ENCODE measurements at places on chromosomes 12 and 14. TPM values are rescaled to one million over a fixed set of nuclear protein-coding genes. Genes with fewer than 3 reads are reported as not detected.

Gene MYO1H
- total RNA-seq, result not detected

Gene CMA1
- 9.8 TPM for total RNA-seq

Gene MGP
- 677 TPM for total RNA-seq

Gene NRIP2
- 1.4 TPM for total RNA-seq

Gene SERPINA4
- total RNA-seq, result not detected

Gene ACOT6
- not detected for total RNA-seq

Gene ACRBP
- total RNA-seq, result not detected

Gene RNU6-7
- total RNA-seq, result not detected

Gene PTCSC3
- not detected for total RNA-seq

Gene AACS
- total RNA-seq, result 12.8 TPM

Data from gastroesophageal sphincter (tissue), 4 donors.